ENCODE measurements at places on chromosomes 7 and 10.

DNA sequence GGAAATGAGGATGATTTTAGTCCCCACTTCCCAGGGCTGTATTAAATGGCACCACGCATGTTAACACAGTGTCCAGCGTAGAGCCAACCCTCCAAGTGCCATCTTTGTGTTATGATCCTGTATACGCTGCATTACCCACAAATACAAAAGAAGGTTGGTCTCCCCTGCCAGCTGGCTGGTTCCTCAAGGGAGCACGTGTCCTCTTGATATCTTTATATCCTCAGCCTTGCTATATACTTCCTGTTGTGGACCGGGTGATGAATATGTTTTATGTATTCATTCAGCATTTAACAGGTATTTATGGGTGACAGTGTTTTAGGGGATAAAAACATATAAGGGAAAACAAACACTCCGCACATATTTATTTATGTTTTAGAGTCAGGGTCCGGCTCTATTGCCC lies 23.2 kb upstream of the PRRT4 start:
- no peaks in the 10 kb centered on the region for H3K36me3 ChIP-seq
- H3K4me3 ChIP-seq, result no peak overlapping the region
- no peak overlapping the region for H3K27ac ChIP-seq
- no peaks in the 10 kb centered on the region for H3K27me3 ChIP-seq

DNA sequence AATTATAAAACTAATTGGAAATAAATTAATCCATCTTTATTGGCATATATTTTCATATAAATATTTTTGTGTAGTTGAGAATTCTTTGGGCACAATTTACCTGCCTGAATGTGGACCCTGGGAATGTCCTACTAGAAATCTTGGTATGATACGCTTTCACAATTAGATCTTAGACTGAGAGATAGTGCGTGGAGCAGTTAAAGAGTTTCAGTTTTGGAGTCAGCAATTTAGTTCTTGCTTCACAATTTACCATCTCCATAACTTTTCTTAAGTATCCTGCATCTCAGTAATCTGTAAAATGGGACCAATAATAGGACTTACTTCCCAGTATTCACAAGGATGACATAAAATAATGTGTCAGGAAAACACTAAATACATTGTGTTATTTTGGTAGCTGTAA lies 2.0 kb downstream of the MTPN start:
- peaks cover 23% of the 10 kb centered on the region for H3K4me1 ChIP-seq
- H3K27ac ChIP-seq, result no peak overlapping the region
- peaks cover 5% of the 10 kb centered on the region for H3K36me3 ChIP-seq
- no peaks in the 10 kb centered on the region for H3K27me3 ChIP-seq

DNA sequence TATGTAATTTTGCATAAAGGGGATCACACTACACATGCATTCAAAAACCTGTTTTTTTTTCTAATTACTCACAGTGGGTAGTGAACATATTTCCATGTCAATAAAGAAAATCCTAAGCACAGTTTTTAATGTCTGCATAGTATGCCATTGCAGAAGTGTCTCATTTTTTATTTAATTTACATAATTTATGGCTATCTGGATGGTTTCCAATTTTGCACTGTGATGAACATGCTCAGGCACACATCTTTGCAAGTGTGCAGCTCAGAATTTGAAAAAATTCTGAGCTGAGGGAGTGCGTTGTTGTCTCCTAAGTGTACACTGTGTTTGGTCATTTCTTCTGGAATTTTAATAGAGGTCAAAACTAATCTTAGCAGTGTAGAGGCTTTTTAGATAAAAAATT lies 2.2 kb downstream of the NPFFR1 start:
- no peak overlapping the region for H3K4me3 ChIP-seq
- H3K36me3 ChIP-seq, result no peaks in the 10 kb centered on the region
- H3K27ac ChIP-seq, result no peak overlapping the region

DNA sequence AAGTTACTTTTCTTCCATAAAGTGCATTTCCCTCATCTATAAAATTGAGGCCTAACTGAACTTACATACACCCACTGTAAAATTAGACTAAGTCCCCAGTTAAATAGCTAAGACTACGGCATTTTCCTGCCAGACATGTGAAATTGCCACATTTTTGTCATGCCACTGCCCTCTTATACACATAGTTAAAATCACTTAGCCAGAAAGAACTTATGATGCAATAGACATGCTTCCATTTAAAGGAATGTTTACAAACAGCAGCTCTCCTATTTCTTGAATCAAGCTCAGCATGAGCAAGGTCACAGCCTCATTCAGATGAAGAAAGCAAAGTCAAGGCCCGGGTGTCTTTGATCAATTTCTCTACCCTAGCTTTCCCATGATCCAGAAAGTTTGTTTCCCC lies 175.7 kb downstream of the LRRN3 start:
- H3K4me3 ChIP-seq, result no peak overlapping the region
- no peaks in the 10 kb centered on the region for H3K4me1 ChIP-seq
- DNase-seq, result no peak
- H3K27me3 ChIP-seq, result no peaks in the 10 kb centered on the region
- no peak overlapping the region for H3K27ac ChIP-seq

DNA sequence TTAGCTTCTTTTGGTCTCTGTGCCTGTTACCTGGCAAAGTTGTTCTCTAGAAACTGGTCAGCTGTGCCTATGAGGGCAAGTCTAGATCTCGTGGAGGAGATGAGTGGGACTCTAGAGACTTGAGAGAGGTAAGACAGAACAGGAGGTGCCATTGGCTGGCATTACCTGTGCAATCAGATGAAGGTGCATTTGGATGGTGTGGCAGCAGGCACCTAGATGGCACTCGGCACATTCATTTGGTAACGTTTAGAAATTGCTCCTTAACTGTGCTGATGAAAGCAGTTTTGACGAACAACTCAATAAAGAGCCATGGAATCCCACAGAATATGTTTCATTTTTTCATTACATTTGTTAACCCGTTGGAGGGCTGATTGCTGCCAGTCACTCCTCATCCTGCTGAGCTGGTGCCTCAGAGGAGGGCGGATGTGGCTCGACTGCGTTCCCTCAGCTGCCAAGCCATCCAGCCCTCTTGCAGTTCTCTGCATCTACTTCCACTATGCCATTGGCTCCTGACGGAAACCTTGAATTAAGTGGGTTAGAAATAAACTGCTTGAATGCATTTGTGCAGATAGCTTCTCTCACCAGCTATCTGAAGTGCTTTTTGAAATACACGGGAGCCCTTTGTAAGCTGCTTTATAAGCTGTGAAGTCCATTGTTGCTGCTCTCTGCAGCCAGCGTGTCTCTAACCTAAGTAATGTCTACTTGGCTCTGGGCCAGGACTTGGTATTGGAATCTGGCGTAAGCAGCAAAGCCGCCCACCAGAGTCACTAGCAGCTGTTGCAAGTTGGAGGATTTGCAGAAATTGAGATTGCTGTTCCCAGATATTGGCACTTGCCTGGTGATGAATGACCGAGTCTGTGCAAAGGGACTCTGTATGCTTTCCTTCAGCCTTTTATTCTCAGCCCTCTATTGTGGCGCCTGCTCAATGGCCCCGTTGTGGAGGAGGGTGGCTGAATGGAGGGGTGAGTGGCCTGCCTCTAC lies 87.4 kb downstream of the LRRC4 start:
- H3K27me3 ChIP-seq, result no peaks in the 10 kb centered on the region
- no peak overlapping the region for H3K4me3 ChIP-seq
- H3K36me3 ChIP-seq, result peaks cover 5% of the 10 kb centered on the region
- no peak overlapping the region for H3K27ac ChIP-seq
- H3K4me1 ChIP-seq, result no peaks in the 10 kb centered on the region

GRCh38 chr7:74615933-74616780 lies 41.4 kb upstream of the GTF2I start:
- H3K36me3 ChIP-seq, result no peaks in the 10 kb centered on the region
- H3K27me3 ChIP-seq, result no peaks in the 10 kb centered on the region
- H3K4me1 ChIP-seq, result peaks cover 10% of the 10 kb centered on the region
- no peak overlapping the region for H3K27ac ChIP-seq

GRCh38 chr10:30345611-30346010 lies 3.5 kb downstream of the MTPAP start:
- no peak overlapping the region for H3K4me3 ChIP-seq
- H3K27ac ChIP-seq, result no peak overlapping the region

GRCh38 chr7:73963252-73963822 lies 64.6 kb upstream of the ELN start:
- DNase-seq, result no peak
- H3K4me1 ChIP-seq, result no peaks in the 10 kb centered on the region
- H3K27me3 ChIP-seq, result no peaks in the 10 kb centered on the region
- no peak overlapping the region for H3K4me3 ChIP-seq
- H3K36me3 ChIP-seq, result no peaks in the 10 kb centered on the region

GRCh38 chr7:34657632-34658268 lies at the start of gene NPSR1:
TSS of gene NPSR1 (plus strand) at chr7:34658218. CDS start at chr7:34658413, 195 bp downstream.
- no peak within 1 kb of the TSS for H3K27ac ChIP-seq
- DNase-seq, result no peak
- no peaks in the 10 kb centered on the region for H3K4me1 ChIP-seq
- no peaks in the 10 kb centered on the region for H3K36me3 ChIP-seq

GRCh38 chr7:150857276-150858055 lies 5.1 kb downstream of the AOC1 start:
- DNase-seq, result no peak
- no peaks in the 10 kb centered on the region for H3K36me3 ChIP-seq
- H3K4me1 ChIP-seq, result no peaks in the 10 kb centered on the region
- H3K27me3 ChIP-seq, result no peaks in the 10 kb centered on the region
- H3K4me3 ChIP-seq, result no peak overlapping the region

- no peak for DNase-seq
- no peaks in the 10 kb centered on the region for H3K4me1 ChIP-seq
- no peaks in the 10 kb centered on the region for H3K36me3 ChIP-seq
- H3K4me3 ChIP-seq, result no peak overlapping the region
- H3K27ac ChIP-seq, result no peak overlapping the region
- H3K27me3 ChIP-seq, result no peaks in the 10 kb centered on the region
Observed at GRCh38 chr7:138125598-138126111, 49.4 kb downstream of the AKR1D1 start.

- H3K4me1 ChIP-seq, result no peaks in the 10 kb centered on the region
- H3K36me3 ChIP-seq, result peaks cover 13% of the 10 kb centered on the region
- no peak overlapping the region for H3K27ac ChIP-seq
- no peaks in the 10 kb centered on the region for H3K27me3 ChIP-seq
- no peak overlapping the region for H3K4me3 ChIP-seq
- no peak for DNase-seq
Observed at GRCh38 chr7:104137971-104138370, 69.8 kb downstream of the ORC5 start.

DNA sequence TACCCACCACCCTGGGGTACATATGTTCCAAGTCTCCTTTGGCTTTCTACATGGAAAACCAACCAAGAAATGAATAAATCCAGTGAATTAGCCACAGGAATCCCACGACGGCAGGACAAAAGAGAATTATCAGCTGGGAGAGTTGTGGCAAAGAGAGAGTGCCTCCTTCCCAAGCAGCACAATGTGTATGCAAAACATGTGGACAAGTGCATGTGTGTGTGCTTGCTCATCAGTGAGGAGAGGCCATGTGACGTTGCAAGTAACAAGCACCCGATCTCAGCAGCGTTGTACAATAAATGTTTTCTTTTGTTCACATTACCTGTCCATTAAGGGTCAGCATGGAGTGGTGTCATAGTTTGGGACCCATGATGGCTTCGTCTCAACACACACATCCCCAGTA lies 50.0 kb upstream of the EMX2 start:
- H3K27ac ChIP-seq, result no peak overlapping the region
- no peaks in the 10 kb centered on the region for H3K27me3 ChIP-seq
- no peaks in the 10 kb centered on the region for H3K4me1 ChIP-seq

- H3K4me3 ChIP-seq, result no peak overlapping the region
- H3K27me3 ChIP-seq, result no peaks in the 10 kb centered on the region
- H3K36me3 ChIP-seq, result no peaks in the 10 kb centered on the region
- no peak for DNase-seq
- no peak overlapping the region for H3K27ac ChIP-seq
Observed at GRCh38 chr10:111370101-111370500, 293.3 kb downstream of the ADRA2A start.

- no peaks in the 10 kb centered on the region for H3K4me1 ChIP-seq
- DNase-seq, result no peak
- H3K27ac ChIP-seq, result no peak overlapping the region
- no peak overlapping the region for H3K4me3 ChIP-seq
- no peaks in the 10 kb centered on the region for H3K27me3 ChIP-seq
Observed at GRCh38 chr10:56028298-56029132, 332.5 kb downstream of the ZWINT start.

GRCh38 chr10:78321500-78321899 lies 287.8 kb downstream of the RPS24 start:
- H3K27me3 ChIP-seq, result no peaks in the 10 kb centered on the region
- DNase-seq, result no peak
- no peaks in the 10 kb centered on the region for H3K4me1 ChIP-seq
- no peak overlapping the region for H3K4me3 ChIP-seq
- H3K27ac ChIP-seq, result no peak overlapping the region

DNA sequence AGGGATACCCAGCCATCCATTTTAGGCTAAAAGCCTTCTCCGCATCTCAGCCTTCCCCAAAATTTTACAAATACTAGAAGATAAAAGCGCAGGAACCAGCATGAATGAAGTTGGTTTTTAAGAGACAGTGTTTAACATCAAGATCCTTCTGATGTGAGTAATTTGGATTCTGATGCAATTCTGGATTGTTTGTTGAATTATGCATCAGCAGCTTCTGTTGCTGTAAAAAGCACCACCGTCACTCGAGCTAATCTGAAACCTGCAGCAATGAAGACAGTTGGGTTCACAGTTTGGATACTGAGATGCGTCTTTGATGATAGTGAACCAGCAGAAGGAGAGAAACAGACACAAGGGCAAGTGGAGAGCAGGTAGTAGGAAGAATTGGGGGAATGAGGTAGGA lies 179.2 kb downstream of the PLXNA4 start:
- H3K27ac ChIP-seq, result no peak overlapping the region
- H3K4me3 ChIP-seq, result no peak overlapping the region
- DNase-seq, result no peak
- H3K4me1 ChIP-seq, result peaks cover 3% of the 10 kb centered on the region
- H3K36me3 ChIP-seq, result no peaks in the 10 kb centered on the region

- DNase-seq, result no peak
- H3K4me3 ChIP-seq, result no peak overlapping the region
- no peak overlapping the region for H3K27ac ChIP-seq
Observed at GRCh38 chr10:101566333-101567164, 21.5 kb downstream of the POLL start.

DNA sequence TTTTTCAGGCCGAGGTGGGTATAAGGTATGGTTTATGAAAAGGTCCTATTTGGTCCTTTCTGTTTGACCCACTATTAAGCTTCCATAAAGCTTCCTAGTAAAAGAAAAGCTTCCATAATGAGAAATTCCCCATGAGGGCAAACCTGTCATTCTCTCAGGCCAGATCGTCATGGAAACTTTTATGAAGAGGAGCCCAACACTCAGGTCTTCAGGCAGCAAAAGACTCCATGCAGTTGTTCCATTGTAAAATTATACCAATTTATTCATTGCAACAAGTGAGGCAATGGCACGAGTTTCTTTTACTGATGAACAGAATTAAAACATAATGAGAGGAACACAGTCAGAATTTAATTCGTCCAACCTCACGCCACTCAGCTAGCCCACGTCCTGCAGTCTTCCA lies 188.6 kb downstream of the MTERF1 start:
- H3K27me3 ChIP-seq, result no peaks in the 10 kb centered on the region
- H3K27ac ChIP-seq, result no peak overlapping the region
- no peak overlapping the region for H3K4me3 ChIP-seq
- no peak for DNase-seq

GRCh38 chr7:28739826-28740225 lies 218.3 kb downstream of the TRIL start:
- no peaks in the 10 kb centered on the region for H3K36me3 ChIP-seq
- no peak overlapping the region for H3K27ac ChIP-seq
- H3K27me3 ChIP-seq, result no peaks in the 10 kb centered on the region
- no peaks in the 10 kb centered on the region for H3K4me1 ChIP-seq
- H3K4me3 ChIP-seq, result no peak overlapping the region

GRCh38 chr10:58348571-58349033 lies 13.8 kb downstream of the UBE2D1 start:
- no peak for DNase-seq
- H3K27ac ChIP-seq, result no peak overlapping the region
- H3K4me1 ChIP-seq, result no peaks in the 10 kb centered on the region
- H3K4me3 ChIP-seq, result no peak overlapping the region

Measured in effector memory CD4-positive, alpha-beta T cell (primary cell).